Pancreas (tissue), 10 donors: ENCODE measurements at places on chromosomes 6 and 20.

DNA sequence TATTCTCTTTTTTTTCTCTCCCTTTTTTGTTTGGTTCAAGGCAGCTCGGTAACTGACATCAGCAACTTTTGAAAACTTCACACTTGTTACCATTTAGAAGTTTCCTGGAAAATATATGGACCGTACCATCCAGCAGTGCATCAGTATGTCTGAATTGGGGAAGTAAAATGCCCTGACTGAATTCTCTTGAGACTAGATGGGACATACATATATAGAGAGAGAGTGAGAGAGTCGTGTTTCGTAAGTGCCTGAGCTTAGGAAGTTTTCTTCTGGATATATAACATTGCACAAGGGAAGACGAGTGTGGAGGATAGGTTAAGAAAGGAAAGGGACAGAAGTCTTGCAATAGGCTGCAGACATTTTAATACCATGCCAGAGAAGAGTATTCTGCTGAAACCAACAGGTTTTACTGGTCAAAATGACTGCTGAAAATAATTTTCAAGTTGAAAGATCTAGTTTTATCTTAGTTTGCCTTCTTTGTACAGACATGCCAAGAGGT lies 10.6 kb downstream of the HEY2 start:
- no peak overlapping the region for H3K27ac ChIP-seq
- H3K27me3 ChIP-seq = no peaks in the 10 kb centered on the region
- no peaks in the 10 kb centered on the region for H3K36me3 ChIP-seq

DNA sequence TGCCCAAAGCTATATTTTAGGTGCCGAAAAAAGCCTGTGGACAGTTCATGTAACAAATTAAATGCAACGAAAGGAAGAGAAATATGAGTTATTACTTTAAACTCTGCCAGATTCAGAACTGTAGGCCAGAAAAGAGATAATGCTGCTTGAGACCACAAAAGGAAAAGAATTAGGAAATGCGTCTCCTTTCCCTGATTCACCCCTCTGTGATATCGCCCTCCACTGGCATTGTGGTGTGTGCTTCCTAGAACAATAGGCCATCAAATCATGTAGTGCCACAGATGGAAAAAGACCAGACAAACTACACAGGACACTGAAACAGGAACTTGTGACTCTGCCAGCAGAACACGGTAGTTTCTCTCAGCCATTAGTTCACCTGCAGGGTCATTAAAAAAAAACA lies 14.7 kb upstream of the LAMA4 start:
- H3K27ac ChIP-seq = no peak overlapping the region
- no peak for DNase-seq
- H3K4me3 ChIP-seq = no peak overlapping the region
- H3K36me3 ChIP-seq = no peaks in the 10 kb centered on the region
- no peaks in the 10 kb centered on the region for H3K27me3 ChIP-seq

GRCh38 chr6:168155193-168155592 lies 76.2 kb upstream of the FRMD1 start:
- no peaks in the 10 kb centered on the region for H3K4me1 ChIP-seq
- no peaks in the 10 kb centered on the region for H3K36me3 ChIP-seq
- DNase-seq = no peak
- no peak overlapping the region for H3K27ac ChIP-seq
- no peaks in the 10 kb centered on the region for H3K27me3 ChIP-seq
- no peak overlapping the region for H3K4me3 ChIP-seq

GRCh38 chr6:90025523-90026061 lies 131.3 kb downstream of the GJA10 start:
- H3K27me3 ChIP-seq = no peaks in the 10 kb centered on the region
- H3K4me1 ChIP-seq = no peaks in the 10 kb centered on the region
- DNase-seq = no peak
- no peak overlapping the region for H3K27ac ChIP-seq
- no peaks in the 10 kb centered on the region for H3K36me3 ChIP-seq
- no peak overlapping the region for H3K4me3 ChIP-seq

GRCh38 chr6:15356179-15356578 lies 110.3 kb downstream of the JARID2 start:
- no peaks in the 10 kb centered on the region for H3K27me3 ChIP-seq
- H3K4me1 ChIP-seq = no peaks in the 10 kb centered on the region
- no peaks in the 10 kb centered on the region for H3K36me3 ChIP-seq
- no peak for DNase-seq
- no peak overlapping the region for H3K27ac ChIP-seq

DNA sequence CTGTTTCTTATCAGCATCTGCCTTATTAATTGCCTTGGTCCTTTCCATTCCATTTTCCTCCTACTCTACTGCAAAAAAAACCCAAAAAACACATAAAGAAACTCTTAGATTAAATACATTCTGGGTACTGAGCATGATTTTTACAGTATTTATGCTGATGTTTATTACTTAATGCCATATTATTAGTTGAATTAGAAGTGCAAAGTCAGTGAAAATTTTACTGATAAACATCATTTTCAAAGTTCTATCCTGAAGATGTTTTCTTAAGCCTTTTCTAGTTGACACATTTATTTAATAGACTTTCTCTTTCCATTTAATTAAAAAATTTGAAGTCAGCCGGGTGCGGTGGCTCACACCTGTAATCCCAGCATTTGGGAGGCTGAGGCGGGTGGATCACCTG lies 236.0 kb upstream of the RUNX2 start:
- no peaks in the 10 kb centered on the region for H3K4me1 ChIP-seq
- no peak for DNase-seq
- no peaks in the 10 kb centered on the region for H3K36me3 ChIP-seq
- no peak overlapping the region for H3K27ac ChIP-seq
- H3K4me3 ChIP-seq = no peak overlapping the region

GRCh38 chr6:90484903-90485302 lies 102.0 kb downstream of the MAP3K7 start:
- no peaks in the 10 kb centered on the region for H3K27me3 ChIP-seq
- DNase-seq = no peak
- no peaks in the 10 kb centered on the region for H3K4me1 ChIP-seq
- no peak overlapping the region for H3K4me3 ChIP-seq
- no peaks in the 10 kb centered on the region for H3K36me3 ChIP-seq

GRCh38 chr6:77482981-77483380 lies 19.7 kb upstream of the HTR1B start:
- no peak overlapping the region for H3K27ac ChIP-seq
- H3K36me3 ChIP-seq = no peaks in the 10 kb centered on the region
- no peaks in the 10 kb centered on the region for H3K27me3 ChIP-seq
- DNase-seq = no peak
- no peaks in the 10 kb centered on the region for H3K4me1 ChIP-seq
- no peak overlapping the region for H3K4me3 ChIP-seq

GRCh38 chr6:112231164-112231563 lies 23.2 kb downstream of the LAMA4 start:
- no peaks in the 10 kb centered on the region for H3K27me3 ChIP-seq
- no peak for DNase-seq
- peaks cover 11% of the 10 kb centered on the region for H3K4me1 ChIP-seq
- H3K27ac ChIP-seq = no peak overlapping the region

DNA sequence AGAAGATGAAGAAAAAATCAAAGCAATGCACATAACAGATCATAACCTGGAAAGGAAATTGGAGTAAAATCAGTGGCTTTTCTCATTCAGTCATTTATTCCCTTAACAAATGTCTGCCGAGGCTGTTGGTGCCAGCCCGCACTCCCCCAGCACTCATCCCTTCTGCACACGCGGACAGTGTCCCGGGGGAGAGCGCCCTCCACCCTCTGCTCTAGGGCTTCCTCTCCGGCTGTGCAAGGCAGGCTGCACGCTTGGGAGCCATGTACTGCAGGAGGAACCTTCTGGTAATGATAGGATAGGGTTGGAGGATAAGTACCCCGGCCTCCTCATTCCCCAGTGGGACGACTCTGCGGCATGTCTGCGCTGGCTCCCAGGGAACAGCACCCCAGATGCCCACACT lies 134.5 kb downstream of the PAX1 start:
- H3K4me3 ChIP-seq = no peak overlapping the region
- no peak overlapping the region for H3K27ac ChIP-seq

- H3K27ac ChIP-seq = no peak overlapping the region
- no peak for DNase-seq
- no peak overlapping the region for H3K4me3 ChIP-seq
- no peaks in the 10 kb centered on the region for H3K4me1 ChIP-seq
These were observed 839.5 kb downstream of the FRK start for GRCh38 chr6:115221198-115221597.

DNA sequence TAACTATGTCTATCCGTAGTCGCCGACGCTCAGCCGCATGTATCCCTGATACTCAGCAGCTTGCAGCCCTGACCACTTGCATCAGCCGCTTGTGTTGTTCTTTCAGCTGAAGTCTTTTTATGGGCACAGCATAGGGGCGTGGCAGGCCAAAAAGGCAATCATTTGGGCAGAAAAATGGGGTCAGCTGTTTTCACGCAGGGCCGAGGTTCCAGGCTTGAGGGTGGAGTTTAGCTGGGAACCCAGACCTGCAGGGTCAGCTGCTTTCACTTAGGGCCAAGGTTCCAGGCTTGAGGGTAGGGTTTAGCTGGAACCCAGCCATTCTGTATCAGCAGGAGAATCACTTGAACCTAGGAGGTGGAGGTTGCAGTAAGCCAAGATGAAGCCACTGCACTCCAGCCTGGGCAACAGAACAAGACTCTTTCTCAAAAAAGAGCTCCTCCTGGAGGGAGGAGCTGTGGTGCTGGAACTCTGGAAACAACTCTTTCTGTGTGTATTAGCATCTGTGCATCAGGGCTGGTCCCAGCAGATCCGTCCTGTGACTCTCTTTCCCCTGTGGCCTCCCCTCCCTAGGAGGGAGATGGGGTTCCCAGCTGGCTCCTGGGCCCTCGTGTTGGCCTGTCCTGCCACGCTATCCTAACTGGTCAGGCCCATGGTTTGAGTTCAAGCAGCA lies 56.9 kb upstream of the PRND start:
- no peak overlapping the region for H3K4me3 ChIP-seq
- H3K4me1 ChIP-seq = no peaks in the 10 kb centered on the region
- DNase-seq = no peak
- H3K27me3 ChIP-seq = no peaks in the 10 kb centered on the region
- no peaks in the 10 kb centered on the region for H3K36me3 ChIP-seq

GRCh38 chr6:16670183-16670582 lies 91.1 kb downstream of the ATXN1 start:
- H3K27ac ChIP-seq = no peak overlapping the region
- H3K4me3 ChIP-seq = no peak overlapping the region
- no peak for DNase-seq

- DNase-seq = peak; percentile 35
- peaks cover 6% of the 10 kb centered on the region for H3K27me3 ChIP-seq
- no peaks in the 10 kb centered on the region for H3K36me3 ChIP-seq
- peak within 1 kb of the TSS; percentile 48 for H3K4me3 ChIP-seq
- no peak within 1 kb of the TSS for H3K27ac ChIP-seq
These were observed at the start of gene VSTM2L for GRCh38 chr20:37902504-37903313. VSTM2L (plus strand) TSS chr20:37903127; CDS start chr20:37903351, 224 bp downstream.

DNA sequence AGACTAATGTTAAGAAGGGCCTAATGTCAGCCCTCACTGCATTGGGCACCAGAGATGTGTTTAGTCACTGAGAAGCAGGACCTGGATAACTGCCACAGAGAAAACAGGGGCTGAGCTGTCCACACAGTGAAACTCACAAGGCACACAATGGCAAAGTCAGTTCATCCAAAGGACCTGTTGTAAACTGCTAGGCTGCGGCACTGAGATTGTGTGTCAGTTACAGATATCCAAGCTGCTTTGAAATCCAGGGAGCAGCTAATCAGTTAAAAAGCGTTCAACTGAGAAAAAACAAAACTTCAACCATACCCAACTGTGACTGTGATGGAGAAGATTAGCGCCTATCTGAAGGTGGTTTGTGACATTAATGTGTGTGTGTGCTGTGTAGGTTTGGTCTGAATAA lies 27.8 kb upstream of the TMEM14A start:
- DNase-seq = no peak
- no peak overlapping the region for H3K4me3 ChIP-seq
- no peaks in the 10 kb centered on the region for H3K27me3 ChIP-seq
- no peaks in the 10 kb centered on the region for H3K4me1 ChIP-seq
- H3K36me3 ChIP-seq = no peaks in the 10 kb centered on the region

DNA sequence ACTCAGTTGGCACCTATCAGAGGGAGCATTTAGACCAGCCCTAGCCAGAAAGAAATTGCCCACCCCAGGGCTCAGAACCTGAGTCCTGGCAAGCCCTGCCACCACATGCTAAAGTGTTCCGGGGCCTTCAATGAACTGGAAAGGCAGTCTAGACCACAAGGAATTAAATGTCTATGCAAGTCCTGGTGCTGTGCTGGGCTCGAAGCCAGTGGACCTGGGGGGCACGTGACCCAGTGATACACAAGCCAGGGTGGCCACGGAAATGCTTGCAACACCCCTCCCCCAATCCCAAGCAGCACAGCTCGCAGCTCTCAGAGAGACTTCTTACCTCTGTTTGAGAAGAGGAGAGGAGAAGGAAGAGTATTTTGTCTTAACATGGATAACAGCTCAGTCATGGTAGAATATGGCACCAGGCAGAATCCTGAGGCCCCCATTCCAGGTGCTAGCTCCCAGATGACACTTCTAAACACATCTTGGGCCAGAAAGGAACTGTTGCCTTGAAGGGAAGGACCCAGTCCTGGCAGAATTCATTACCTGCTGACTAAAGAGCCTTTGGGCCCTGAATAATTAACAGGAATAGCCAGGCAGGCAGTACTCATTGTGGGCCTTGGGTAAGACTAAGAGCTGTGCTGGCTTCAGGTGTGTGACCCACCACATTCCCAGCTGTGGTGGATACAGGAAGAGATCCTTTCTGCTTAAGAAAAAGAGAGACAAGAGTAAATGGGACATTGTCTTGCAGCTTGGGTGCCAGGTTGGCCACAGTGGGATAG lies 111.3 kb downstream of the BTBD9 start:
- H3K27ac ChIP-seq = no peak overlapping the region
- no peaks in the 10 kb centered on the region for H3K4me1 ChIP-seq
- no peak for DNase-seq
- no peak overlapping the region for H3K4me3 ChIP-seq
- no peaks in the 10 kb centered on the region for H3K27me3 ChIP-seq

- no peak for DNase-seq
- H3K4me3 ChIP-seq = no peak overlapping the region
- H3K36me3 ChIP-seq = no peaks in the 10 kb centered on the region
- H3K27me3 ChIP-seq = no peaks in the 10 kb centered on the region
- peaks cover 1% of the 10 kb centered on the region for H3K4me1 ChIP-seq
- H3K27ac ChIP-seq = no peak overlapping the region
These were observed 233.5 kb downstream of the TMEM242 start for GRCh38 chr6:157089851-157090250.

GRCh38 chr6:70282312-70282918 lies 20.5 kb downstream of the COL9A1 start:
- no peak overlapping the region for H3K27ac ChIP-seq
- H3K27me3 ChIP-seq = no peaks in the 10 kb centered on the region
- no peak for DNase-seq
- no peaks in the 10 kb centered on the region for H3K36me3 ChIP-seq
- peaks cover 4% of the 10 kb centered on the region for H3K4me1 ChIP-seq
- peak overlapping the region; percentile 11 for H3K4me3 ChIP-seq

DNA sequence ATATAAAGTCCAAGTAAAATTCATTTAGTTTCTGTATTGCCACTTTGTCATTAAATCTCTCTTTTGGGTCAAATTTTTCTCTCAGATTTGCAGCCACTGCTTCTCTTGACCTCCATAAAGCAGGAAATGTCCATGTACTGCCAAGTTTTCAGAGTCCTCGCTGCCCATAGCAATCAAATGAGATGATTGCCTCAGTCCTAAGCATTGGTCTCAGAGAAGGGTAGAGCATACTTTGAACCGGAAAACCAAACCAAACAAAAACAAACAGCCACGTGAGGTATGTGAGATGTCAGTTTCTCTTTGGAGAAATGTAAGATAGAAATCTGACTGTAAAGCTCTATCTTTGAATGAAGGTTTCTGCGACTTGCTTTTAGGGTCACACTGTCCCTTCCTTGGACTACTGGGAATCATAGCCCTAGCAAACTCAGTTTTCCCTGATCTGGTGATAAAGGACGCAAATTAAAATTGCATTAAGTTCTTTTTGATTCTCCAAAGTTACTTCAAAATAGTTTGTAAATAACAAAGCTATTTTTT lies 505.4 kb upstream of the CITED2 start:
- no peaks in the 10 kb centered on the region for H3K27me3 ChIP-seq
- H3K27ac ChIP-seq = no peak overlapping the region
- H3K4me3 ChIP-seq = no peak overlapping the region
